ENCODE measurements at places on chromosomes 3 and 15.

GRCh38 chr3:190429681-190430080 lies 20.0 kb downstream of the TMEM207 start:
- no peak for DNase-seq

GRCh38 chr15:67241132-67241855 lies 13.2 kb downstream of the AAGAB start:
- DNase-seq = no peak

- no peak for DNase-seq
Observed at GRCh38 chr3:71127844-71128243, 455.7 kb downstream of the FOXP1 start.

DNA sequence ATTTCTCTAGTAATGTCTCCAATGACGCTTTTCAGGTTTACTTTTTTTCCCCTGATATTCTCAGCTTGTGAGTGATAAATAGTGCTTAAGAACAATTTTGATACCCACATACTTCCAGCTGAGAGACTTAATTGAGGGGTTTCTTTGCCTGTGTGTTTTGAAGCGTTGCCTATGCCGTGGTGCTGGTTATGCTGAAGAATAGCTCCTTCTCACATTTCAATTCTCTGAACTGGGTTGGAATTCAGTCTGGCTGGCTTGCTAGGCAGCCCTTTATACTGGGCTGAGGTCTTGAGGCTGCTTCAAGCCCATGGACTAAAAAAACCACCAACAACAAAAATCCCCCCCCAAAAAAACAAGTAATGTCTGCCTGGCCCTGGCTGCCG lies 87.4 kb downstream of the CHST2 start:
- no peak for DNase-seq

DNA sequence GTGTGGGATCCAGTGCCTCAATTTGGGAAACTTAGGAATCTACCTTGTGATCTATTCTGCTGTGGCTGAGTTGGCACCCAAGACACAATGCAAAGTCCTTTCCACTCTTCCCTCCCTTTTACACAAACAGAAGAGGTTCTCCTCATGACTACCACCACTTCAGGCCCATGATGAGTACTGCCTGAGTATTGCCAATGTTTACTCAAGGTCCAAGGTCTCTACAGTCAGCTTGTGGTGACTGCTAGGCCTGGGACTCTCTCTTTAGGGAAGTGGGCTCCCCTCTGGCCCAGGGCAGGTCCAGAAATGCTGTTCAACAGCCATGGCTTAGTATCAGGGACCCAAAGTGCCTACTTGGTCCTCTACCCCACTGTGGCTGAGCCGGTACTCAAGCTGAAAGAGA lies 56.8 kb upstream of the PEX5L start:
- no peak for DNase-seq

DNA sequence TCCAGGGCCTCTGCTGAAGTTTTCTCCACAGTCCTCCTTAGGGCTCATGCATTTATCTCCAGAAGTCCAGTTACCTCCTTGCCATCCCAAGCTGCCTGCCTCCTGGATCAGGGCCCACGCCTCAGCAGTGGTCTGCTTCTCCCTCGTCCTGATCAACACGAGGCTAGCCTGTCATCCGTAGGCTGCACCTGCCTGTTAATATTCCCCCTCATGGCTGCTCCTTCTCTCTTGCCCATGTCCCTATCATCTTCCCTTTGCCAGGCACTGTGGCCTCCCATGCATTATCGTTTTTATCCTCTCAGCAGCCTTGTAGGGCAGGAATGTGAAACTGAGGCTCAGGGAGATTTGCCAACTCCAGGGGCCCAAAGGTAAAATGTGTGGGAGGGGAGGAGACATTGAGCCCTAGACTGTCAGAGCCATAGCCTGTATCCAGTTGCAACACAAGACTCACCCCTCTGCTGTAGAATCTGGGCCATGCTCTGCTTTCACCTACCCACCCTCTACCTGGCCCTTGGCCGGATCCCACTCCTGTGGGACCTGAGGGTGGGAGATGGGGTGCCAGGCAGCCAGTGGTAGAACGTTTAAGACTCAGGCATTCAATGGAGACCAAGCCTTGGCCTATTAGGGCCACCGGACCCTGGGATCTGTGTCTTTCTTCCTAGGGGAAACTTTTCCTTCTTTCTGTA lies 4.6 kb downstream of the GRM2 start:
- DNase-seq = no peak

DNA sequence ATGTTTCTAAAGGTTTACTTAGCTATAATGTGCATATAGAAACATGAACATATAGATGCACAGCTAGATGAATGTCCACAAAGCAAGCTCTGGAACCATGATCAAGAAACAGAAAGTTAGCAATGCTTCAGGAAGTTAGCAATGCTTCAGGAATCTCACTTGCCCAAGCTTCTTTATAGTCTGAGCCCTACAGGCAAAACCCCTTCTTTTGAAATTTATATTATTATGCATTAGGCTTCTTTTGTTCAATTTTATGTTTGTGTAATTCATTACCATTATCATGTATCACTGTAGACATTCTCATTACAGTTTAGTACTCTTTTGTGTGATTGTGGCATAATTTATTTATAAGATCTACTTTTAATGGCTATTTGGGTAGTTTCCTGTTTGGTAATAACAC lies 286.4 kb upstream of the BCHE start:
- peak; percentile 14 for DNase-seq

DNA sequence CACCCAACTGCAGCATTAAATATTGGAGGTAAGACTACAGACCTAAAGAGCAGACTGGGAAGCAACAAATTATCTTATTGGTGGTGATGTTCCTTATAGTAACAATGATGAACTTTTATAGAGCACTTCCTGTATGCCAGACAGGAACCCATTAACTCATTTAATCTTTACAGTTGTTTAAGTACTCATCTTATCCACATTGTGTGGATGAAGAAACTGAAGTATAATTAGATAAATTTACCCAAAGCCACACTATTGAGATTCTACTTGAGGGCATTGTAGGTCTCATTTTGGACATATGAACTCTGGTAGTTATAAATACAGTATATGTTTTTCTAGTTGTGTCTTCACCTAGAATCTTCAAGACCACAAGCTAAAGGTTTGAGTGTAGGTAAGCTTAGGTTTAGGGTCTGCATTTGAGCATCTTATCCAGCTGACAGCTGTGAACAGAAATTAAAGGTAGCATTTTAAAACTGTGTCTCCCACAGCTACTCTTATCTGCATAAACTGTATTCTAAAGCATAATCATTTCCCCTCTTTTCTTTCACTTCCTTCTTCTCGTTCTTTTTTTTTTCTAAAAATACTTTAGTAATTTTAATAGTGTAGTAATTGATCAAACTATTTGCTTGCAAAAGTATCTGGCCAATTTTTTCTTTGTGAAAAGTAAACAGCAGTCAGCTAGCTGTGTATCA lies 138.2 kb downstream of the UBE2E2 start:
- no peak for DNase-seq

- no peak for DNase-seq
Observed at GRCh38 chr15:29437888-29438702, 168.5 kb upstream of the NSMCE3 start.

GRCh38 chr3:27160146-27160545 lies 209.0 kb downstream of the NEK10 start:
- no peak for DNase-seq
